ENCODE measurements at places on chromosomes 2 and 18.

DNA sequence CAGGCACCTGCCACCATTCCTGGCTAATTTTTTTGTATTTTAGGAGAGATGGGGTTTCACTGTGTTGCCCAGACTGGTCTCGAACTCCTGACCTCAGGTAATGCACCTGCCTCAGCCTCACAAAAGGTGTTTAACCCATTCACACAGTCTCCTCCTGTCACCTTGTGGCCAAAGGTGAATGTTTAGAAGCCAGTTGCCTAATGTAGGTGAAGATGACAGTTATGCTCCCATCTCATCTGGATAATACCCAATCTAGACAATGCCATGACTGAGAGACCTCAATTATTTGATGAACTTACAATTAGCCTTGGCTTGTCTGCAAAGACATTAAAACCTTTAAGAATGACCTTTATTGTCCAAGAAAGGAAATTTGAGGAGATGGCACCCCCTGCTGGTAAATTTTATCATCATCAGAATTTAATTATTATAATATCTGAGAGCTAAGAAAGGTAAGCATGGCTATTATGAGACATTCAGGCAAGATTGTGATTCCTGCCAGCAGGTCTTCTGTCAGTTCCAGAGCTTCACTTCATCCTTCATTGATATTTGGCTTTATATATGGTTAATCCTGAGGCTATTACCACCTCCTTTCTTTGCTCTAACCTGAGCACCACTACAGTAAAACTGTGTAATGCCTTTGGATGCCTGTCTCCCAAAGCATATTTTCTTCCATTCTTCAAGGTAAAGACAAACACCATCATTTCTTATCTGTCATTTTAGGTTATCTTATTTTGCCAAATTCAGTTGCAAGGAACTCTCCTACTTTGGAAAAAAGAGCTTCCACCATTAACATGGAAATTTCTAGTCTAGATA lies 117.6 kb downstream of the FAM124B start:
- DNase-seq: no peak

DNA sequence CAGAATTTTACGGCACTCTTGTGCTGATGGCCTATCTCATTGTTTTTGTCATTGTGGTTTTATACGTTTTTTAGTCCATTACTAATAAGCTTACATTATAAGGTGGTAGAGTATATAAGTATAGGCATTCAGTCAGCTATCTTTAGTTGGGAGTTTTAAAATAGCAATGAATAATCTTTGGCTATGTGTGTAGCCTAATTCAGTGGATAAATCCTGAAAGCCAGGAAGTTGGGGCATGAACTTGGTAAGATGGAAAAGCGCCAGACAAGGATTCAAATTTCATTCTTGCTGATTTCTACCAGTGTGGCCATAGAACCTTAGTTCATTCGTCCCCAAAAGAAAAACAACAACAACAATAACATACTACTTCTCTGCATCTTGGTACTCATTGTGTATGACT lies 31.2 kb downstream of the EPC2 start:
- no peak for DNase-seq

- DNase-seq: no peak
Measured at GRCh38 chr18:77108001-77108692, 24.4 kb downstream of the MBP start.

DNA sequence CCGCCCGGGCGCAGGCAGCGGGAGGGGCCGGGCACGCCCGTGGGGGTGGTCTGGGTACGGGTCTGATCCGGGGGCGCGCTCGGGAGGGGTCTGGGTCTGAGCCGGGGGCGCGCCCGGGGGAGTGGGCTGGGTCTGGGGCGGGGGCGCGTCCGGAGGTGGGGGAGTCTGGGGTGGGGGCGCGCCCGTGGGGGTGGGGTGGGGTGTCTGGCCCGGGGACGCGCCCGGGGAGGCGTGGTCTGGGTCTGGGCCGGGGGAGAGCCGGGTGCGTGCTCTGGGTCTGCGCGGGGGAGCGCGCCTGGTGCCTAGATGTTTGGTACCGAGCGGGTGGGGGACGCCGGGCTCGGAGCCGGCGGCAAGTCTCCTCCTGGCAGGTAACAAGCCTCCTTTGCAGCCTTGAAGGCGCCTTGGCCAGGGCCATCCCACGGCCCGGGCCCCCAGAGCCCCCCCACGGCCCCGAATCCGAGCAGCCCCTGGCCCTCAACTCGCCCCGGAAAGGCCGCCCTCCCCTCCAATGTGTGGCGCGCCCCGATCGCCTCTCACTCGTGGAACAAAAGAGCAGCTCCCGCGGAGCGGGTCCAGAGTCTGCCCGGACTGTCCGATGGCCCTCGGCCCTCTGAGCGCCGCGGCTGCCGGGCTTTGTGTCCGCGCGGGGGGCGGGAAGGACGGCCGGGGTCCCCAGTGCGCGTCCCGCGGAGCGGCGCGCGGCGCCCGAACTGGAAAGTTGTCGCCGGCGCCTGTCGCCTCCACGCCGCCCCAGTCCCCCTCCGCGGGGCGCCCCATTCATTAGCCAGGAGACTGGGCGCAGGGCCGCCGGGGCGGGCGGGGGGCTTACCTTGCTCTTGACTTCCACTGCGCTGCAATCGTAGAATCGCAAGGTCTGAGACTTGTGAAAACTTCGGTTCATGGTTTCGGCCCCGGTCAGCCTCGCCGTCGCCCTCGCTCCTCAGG lies 595 bp downstream of the PARD6G start:
- DNase-seq: no peak

DNA sequence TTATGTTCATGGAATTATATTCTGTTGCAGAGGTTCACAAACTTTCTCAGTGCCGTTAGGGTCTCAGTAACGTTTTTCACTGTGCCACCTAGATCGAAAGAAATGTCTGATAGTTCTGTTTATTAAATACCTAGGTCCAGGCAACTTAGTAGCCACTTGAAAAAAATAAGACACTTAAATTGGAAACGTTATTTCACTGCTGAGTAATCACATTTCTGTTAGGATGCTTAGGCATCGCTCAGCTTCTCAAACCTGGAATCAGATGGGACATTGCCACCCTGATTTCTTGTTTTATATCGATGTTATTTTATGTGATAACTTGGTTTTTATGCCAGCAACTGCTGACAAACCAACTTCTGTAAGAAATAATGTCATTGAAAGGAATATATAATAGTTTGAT lies 36.0 kb downstream of the ACTR3 start:
- DNase-seq: no peak

Measured in NCI-H2029 treated with DMSO at 0.1 percent for 48 hours (cell line).